Motor neuron (in vitro differentiated cells): ENCODE measurements at places on chromosomes 5 and 9. TPM values are rescaled to one million over a fixed set of nuclear protein-coding genes. Genes with fewer than 3 reads are reported as not detected.

DNA sequence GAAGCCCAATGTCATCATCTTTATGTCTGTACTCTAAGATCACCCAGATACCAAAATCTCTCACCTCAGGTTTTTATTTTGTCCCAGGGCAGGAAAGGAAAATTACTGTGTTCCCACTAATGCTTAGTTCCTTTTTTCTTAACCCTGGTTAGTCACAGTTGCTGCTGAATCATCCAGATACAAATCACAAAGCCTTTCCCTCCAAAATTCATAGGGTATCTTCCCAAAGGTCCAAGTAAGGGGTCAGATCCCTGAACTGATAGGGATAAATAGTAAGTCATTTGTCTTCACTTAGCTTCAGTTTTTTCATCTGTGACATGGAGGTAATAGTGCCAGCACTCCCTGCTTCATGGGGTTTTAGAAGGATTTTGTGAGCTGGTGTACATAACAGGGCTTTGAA, 2.2 kb downstream of the PLCXD3 start:
- ATAC-seq = no peak

DNA sequence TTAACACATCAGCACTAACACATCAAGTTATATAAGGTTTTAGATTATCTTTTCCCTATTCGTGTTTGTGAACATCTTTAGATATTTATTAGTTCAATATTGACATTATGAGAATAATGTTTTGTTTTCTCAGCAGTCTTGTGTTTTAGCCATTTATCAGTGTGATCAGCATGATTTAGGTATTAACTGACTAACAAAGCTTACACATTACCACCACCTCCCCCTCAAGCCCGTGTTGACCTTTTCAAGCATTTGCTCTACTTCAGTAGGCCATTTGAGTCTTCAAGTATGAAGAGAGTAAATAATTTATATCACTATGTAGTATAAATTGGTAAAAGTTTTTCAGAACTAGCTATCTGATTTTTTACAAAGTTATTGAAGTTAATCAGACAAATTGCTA, 6.9 kb downstream of the PBX3 start:
- ATAC-seq = no peak

DNA sequence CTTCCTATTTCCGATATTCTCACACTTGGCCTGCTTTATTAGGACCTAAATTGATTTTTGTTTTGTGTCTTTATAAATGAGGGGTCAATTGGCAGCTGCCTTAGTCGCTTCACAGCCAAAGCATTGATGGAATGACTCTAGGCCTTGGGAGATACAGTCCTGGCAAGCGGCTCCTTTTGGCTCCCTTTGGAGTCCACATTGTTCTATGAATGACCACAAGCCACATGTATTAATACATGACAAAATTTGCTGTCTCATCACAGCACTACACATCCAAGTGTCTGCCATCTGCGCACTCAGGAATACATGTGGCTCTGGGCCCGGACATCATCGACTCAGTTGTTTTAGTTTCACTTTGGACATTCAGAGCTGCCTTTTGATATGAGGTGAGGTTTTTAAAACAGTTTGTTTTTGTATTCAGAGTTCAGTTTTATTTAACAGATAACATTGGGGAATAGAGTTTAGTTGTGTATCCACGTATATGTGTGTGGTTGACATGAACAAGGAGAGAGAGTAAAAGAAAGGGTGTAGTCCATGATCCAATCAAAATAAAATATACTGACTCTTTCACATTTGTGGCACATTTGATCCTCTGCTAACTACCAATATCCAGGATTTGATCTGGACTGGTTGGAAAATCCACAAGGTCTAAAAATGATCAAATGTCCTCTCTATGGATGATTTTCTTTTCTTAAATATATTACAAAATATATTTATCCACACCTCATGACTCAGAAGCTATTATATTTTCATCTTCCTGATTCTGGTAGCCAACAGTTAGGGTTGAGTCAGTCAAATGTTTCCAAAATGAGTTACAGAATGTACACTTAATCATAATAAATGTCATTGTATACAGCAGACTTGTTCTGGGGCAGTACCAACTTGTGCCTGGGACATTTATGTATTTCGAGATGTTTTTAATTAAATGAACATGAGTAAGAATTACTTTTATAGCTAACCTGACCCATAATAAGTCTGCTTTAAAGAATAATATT, 114.0 kb upstream of the MTAP start:
- ATAC-seq = no peak

DNA sequence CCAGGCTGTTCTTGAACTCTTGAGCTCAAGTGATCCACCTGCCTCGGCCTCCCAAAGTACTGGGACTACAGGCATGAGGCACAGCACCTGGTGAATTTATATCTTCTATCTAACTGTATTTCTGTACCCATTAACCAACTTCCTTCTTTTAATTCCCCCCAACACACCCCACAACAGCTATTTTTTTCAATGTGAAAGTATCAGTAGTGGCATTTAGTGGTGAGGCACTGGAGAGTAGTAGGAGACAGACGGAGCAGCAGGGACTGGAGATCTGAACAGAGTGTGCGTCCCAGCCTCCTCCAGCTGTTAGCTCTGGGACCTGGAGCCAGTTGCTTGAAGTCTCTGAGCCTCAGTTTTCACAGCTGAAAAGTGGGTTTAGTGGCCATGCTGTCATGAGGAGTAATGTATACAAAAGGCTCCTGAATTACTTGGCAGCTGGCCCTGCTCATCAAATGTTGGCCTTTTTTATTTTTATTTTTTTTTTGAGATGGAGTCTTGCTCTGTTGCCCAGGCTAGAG, 11.0 kb upstream of the EEIG1 start:
- ATAC-seq = no peak

GRCh38 chr9:20490246-20490834, 132.0 kb downstream of the MLLT3 start:
- peak; percentile 20 for ATAC-seq

DNA sequence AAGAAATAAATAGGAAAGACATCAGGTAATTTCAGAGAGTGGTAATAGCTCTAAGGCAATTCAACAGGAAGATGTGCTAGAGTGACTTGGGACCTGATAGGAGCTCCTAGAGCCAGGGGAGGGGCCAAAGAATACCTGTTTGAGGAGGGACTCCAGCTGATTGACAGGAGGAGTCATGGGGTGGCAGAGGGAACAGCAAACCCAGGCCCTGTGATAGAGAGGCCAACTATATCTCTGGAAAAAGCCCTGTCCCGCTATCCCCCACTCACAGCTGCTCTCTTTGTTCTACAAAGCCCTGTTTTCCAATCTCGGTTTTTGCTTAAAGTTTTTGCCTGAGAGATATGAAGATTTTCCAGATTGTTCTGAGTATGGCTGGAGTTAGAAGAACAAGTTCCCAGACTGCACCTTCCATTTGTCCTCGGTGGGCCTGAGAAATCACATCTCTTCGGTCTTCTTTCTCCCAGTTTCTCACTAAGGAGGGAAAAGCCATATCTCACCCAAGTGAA, 9.0 kb upstream of the NSD1 start:
- no peak for ATAC-seq

DNA sequence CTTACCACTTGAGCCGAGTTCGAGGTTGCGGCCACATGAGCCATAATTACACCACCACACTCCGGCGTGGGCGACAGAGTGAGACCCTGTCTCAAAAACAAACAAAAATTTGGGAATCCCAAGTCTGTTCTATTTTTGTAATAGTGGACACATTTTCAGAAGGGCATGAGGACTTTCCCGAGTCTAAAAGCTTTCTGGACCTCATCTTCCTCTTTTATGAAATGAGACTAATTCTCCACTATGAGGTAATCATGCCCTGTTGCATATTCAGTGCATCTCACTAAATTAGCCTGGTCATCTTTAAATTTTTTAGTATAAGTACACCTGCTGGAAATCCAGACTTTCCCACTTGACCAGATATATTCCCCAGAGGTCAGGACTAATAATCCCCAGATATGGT, 55.7 kb downstream of the GGTA1 start:
- ATAC-seq = no peak

The INSL6 gene
- total RNA-seq = 1.00 and 1.3 TPM in 2 replicates

The PAIP2 gene
- total RNA-seq = 101 and 106 TPM in 2 replicates

The PCDHGA6 gene
- total RNA-seq = 0.11 and 0.25 TPM in 2 replicates

The FGF18 gene
- 0.36 and 0.52 TPM in 2 replicates for total RNA-seq

The CARD6 gene
- total RNA-seq = 0.05 and 0.13 TPM in 2 replicates
